Activated CD8-positive, alpha-beta T cell treated with anti-CD3 and anti-CD28 coated beads, Interleukin-2, amount 10 ng/mL, durations not matched to agents 7 days and 5 days (primary cell): ENCODE measurements at places on chromosomes 7 and 10. TPM values are rescaled to one million over a fixed set of nuclear protein-coding genes. Genes with fewer than 3 reads are reported as not detected.

- peaks cover 34% of the 10 kb centered on the region for H3K36me3 ChIP-seq
- no peak for DNase-seq
- H3K27me3 ChIP-seq = no peaks in the 10 kb centered on the region
Observed at GRCh38 chr10:24901686-24902399, 50.6 kb downstream of the PRTFDC1 start.

DNA sequence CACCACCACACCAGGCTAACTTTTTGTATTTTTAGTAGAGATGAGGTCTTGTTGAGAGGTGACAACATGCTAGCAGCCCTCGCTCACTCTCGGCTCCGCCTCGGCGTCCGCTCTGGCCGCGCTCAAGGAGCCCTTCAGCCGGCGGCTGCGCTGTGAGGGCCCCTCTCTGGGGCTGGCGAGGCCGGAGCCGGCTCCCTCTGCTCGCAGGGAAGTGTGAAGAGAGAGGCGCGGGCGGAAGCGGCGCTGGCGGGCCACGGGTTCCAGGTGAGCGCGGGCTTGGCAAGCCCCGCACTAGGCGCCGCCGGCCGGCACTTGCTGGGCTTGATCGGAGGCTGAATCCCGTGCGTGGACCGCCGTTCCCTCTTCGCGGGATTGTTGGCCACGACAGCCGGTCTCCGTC, 83.0 kb downstream of the EEPD1 start:
- no peak overlapping the region for H3K27ac ChIP-seq
- no peak overlapping the region for H3K4me3 ChIP-seq
- H3K27me3 ChIP-seq = no peaks in the 10 kb centered on the region

Gene ANKRD22
- total RNA-seq = not detected

DNA sequence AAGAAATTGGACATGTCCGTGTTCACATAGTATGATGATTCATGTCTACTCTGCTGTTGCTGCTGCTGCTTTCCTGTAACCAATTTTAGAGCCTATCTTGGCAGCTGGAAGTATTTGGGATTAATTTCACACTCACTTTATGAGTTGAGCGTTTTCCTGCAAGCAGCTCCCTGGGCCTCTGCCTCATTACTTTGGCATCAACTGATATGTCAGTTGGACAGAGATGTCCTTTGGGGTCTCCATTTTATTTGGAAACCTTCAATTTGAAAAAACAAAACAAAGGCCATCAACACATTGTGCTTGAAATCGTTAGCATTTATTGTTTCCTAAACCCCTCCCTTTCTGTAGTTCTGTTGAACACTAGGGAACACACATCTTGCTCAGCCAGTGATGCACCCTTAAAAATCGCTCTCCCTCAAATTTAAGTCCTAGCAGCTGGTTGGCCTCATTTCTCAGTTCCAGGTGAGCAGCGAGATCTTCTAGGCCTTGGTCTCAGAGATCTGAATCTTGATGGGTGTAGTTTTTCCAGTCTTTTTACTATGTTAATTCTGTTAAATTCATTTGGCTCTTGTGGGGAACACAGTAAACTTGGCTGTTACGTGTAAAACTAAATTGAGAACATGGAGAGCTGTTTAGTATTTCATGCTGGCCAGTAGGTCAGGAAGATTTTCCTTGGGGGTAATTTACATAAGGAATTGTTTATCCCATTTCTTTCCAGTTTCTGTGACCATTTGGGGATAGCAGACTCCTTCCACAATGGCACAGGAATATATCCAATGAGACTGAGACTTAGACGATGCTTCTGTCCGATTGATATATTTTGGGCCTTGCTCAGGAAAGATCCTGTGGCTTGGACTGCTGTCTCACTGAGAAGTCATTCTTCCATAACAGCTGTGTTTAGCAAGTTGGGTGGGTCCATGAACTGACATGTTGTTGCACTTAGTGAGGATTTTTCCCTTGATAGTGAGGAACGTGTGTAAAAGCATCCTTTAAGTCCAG, 371.6 kb downstream of the BBS9 start:
- no peaks in the 10 kb centered on the region for H3K27me3 ChIP-seq
- H3K4me3 ChIP-seq = no peak overlapping the region
- H3K36me3 ChIP-seq = no peaks in the 10 kb centered on the region
- H3K4me1 ChIP-seq = no peaks in the 10 kb centered on the region
- no peak overlapping the region for H3K27ac ChIP-seq
- no peak for DNase-seq

DNA sequence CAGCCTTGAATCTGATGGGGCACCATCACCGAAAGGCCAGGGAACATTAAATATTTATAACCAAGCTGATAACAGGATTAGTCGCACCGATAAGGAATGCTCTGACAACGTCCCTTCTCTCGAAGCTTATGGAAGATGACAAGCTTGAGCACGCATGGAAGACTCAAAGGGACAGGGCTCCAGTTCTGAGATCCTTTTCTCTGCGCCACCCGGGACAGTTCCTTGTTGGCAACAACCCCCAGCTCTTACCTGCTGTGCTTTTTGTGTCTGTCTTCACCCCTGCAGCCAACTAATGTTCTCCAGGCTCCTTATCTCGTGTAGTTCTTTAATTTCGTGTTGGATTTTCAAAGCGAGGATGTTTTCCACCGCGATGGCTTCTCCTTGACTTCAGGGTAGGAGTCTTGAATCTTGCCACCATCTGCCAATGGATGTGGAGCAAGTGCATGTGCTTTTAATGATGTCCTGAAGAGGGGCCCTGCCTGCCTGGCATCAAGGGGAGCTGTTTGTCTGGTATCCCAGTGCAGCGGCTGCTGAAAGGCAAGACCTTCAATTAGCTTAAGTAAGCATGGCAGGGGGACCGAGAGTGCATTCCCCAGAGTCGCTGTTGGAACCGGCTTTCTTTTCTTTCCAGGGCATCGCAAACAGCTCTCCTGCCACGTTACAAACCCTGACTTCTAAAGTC, 354 bp upstream of the FERD3L start:
- H3K27ac ChIP-seq = no peak overlapping the region
- peaks cover 19% of the 10 kb centered on the region for H3K27me3 ChIP-seq
- DNase-seq = no peak
- H3K4me3 ChIP-seq = no peak overlapping the region

GRCh38 chr10:1292611-1293031, 236.4 kb downstream of the WDR37 start:
- no peaks in the 10 kb centered on the region for H3K36me3 ChIP-seq
- no peak overlapping the region for H3K4me3 ChIP-seq
- H3K27me3 ChIP-seq = peaks cover 12% of the 10 kb centered on the region
- H3K4me1 ChIP-seq = peaks cover 3% of the 10 kb centered on the region
- no peak overlapping the region for H3K27ac ChIP-seq

- no peak overlapping the region for H3K27ac ChIP-seq
- no peak overlapping the region for H3K4me3 ChIP-seq
- H3K4me1 ChIP-seq = peaks cover 44% of the 10 kb centered on the region
- no peak for DNase-seq
Observed at GRCh38 chr10:110530131-110530831, 32.6 kb downstream of the DUSP5 start.

Gene HKDC1
- 1.8 TPM for total RNA-seq

Gene TAS2R4
- total RNA-seq = 0.74 TPM

GRCh38 chr7:43054052-43054722, 58.3 kb upstream of the HECW1 start:
- no peaks in the 10 kb centered on the region for H3K4me1 ChIP-seq
- no peak for DNase-seq
- H3K4me3 ChIP-seq = no peak overlapping the region

Gene PRLHR
- total RNA-seq = not detected

GRCh38 chr10:17129741-17130140, at the start of gene CUBN:
Gene CUBN, minus strand, starts transcription at chr10:17129811. Its CDS starts 46 bp downstream, at chr10:17129765.
- H3K4me3 ChIP-seq = no peak within 1 kb of the TSS
- H3K36me3 ChIP-seq = no peaks in the 10 kb centered on the region
- H3K27ac ChIP-seq = no peak within 1 kb of the TSS
- H3K27me3 ChIP-seq = no peaks in the 10 kb centered on the region
- DNase-seq = no peak
- H3K4me1 ChIP-seq = peaks cover 24% of the 10 kb centered on the region

DNA sequence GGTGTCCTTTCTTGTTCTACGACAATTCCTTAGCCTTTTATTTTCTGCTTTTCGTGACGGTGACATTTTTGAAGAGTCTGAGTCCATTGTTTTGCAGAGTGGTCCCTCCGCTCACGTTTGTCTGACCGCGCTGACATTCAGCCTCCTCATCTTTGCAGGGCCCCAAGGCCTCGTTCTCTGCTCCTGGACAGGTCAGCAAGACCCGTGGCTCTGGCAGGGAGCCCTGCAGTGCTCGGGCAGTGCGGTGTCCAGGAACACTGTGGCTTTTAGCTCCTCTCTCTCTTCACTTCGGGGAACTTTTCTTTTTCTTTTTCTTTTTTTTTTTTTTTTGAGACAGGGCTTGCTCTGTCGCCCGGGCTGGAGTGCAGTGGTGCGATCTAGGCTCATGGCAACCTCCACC, 142.5 kb downstream of the DNAJB6 start:
- no peak for DNase-seq
- H3K36me3 ChIP-seq = peaks cover 18% of the 10 kb centered on the region
- H3K4me1 ChIP-seq = peaks cover 23% of the 10 kb centered on the region
- H3K27me3 ChIP-seq = peaks cover under 1% of the 10 kb centered on the region

Gene NUTM2A
- total RNA-seq = 0.29 TPM

DNA sequence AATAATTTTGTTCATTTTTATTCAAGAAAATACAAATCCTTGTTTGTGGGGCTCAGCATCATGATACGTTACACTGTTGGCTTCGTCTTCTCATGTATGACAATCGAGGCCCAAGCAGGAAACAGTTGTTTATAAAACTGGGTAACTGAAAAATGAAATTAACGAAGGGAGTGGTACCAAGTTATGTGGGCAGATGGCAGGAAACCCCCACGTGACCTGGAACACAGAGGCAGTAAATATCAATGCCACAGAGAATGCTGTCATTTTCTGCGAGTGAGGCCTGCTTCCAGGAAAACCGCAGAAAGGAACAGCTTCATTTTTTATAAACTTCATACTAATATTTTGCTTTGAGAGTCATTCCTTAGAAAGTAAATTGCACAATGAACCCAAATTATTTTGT, 201.0 kb upstream of the ADARB2 start:
- H3K4me3 ChIP-seq = no peak overlapping the region
- H3K4me1 ChIP-seq = peaks cover 27% of the 10 kb centered on the region
- no peak overlapping the region for H3K27ac ChIP-seq
- DNase-seq = peak; percentile 26
- no peaks in the 10 kb centered on the region for H3K27me3 ChIP-seq

GRCh38 chr7:98802088-98802780, 67.6 kb downstream of the TMEM130 start:
- DNase-seq = no peak
- no peak overlapping the region for H3K27ac ChIP-seq
- no peaks in the 10 kb centered on the region for H3K36me3 ChIP-seq
- H3K4me3 ChIP-seq = no peak overlapping the region

DNA sequence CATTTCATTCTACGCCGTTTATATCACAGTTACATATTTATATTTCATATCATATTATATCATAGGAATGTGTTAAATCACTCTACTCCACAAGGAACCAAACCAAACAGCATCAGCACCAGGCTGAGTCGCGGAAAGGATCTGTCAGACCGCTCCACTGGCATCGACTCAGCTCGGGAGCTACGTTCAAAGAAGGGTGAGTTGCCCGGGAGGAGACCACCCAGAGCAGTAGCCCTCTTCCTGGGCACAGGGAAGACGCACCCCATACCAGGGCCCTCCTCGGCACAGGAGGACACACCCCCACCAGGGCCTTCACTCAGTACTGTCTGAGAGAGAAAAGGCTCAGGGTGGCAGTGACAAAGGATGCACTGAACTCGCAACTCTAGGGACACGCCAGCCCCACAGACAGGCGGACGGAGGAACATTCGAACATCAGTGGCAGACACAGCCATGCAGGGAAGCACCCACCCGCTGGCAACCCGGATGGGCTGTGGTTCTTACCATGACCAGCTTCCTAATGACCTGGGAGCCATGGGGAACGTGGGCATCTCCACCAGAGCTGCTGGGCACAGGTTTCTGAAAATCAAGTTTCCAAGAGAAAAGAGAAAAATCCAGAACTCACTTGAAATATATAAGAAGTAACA, 28.7 kb downstream of the PITRM1 start:
- DNase-seq = no peak
- no peaks in the 10 kb centered on the region for H3K27me3 ChIP-seq
- H3K36me3 ChIP-seq = peaks cover 67% of the 10 kb centered on the region
- no peaks in the 10 kb centered on the region for H3K4me1 ChIP-seq
- H3K27ac ChIP-seq = no peak overlapping the region

DNA sequence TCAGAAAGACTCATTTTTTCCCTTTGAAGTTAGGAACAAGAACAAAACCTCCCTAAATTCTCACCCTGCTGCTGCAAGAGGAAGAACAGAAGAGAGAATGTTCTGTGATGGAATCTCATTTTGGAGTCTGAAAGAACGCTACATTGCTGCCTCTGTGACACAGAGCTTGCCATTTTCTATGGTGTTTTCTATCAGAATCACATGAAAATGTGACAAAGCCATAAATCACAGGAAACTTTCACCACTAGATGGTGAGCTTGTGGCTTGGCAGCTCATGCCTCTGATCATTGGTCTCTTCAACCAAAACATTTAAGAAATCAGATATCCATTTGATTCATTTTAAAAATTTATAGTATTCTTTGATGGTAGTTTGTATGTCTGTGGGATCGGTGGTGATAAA, 82.9 kb downstream of the CADPS2 start:
- H3K27me3 ChIP-seq = no peaks in the 10 kb centered on the region
- no peak overlapping the region for H3K27ac ChIP-seq
- no peak for DNase-seq
- no peak overlapping the region for H3K4me3 ChIP-seq

GRCh38 chr10:119542988-119543813, 682 bp upstream of the RGS10 start:
- peaks cover 14% of the 10 kb centered on the region for H3K27me3 ChIP-seq
- DNase-seq = peak; percentile 78
- H3K36me3 ChIP-seq = peaks cover 18% of the 10 kb centered on the region
- peak overlapping the region; percentile 86 for H3K27ac ChIP-seq
- peaks cover 38% of the 10 kb centered on the region for H3K4me1 ChIP-seq
- peak overlapping the region; percentile 78 for H3K4me3 ChIP-seq

Gene ZNF804B
- not detected for total RNA-seq

DNA sequence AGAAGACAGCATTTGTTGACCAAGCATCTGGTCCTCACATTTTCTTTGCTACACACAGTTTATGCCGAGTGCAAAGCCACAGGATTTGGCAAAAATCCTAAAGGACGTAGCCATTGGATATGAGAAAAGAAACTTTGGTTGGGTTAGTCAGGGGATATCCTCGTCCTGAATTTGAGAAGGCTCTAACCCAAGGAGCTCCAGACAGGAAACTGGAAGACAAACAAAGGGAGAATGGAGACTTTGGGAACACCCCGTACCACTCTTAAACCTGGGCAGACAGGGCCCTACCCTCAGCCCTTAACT, 146.6 kb upstream of the FRMD4A start:
- peaks cover 26% of the 10 kb centered on the region for H3K27me3 ChIP-seq
- no peak for DNase-seq
- no peaks in the 10 kb centered on the region for H3K4me1 ChIP-seq
- H3K27ac ChIP-seq = no peak overlapping the region
- H3K4me3 ChIP-seq = no peak overlapping the region

GRCh38 chr10:4004144-4004543, 219.1 kb upstream of the KLF6 start:
- H3K4me1 ChIP-seq = peaks cover 3% of the 10 kb centered on the region
- DNase-seq = no peak
- H3K36me3 ChIP-seq = peaks cover 23% of the 10 kb centered on the region
- no peaks in the 10 kb centered on the region for H3K27me3 ChIP-seq
- H3K27ac ChIP-seq = no peak overlapping the region
